ENCODE measurements at places on chromosomes 6 and 20.

- peak; percentile 46 for DNase-seq
These were observed 256.2 kb upstream of the MANEA start for GRCh38 chr6:95321126-95321525.

- DNase-seq = no peak
These were observed 863.4 kb downstream of the DHX35 start for GRCh38 chr20:39825524-39825923.

- DNase-seq = peak; percentile 64
These were observed 58.3 kb downstream of the COL12A1 start for GRCh38 chr6:75147512-75147911.

- no peak for DNase-seq
These were observed 101.1 kb downstream of the SLC24A3 start for GRCh38 chr20:19313342-19314069.

- no peak for DNase-seq
These were observed 169.8 kb downstream of the ERMARD start for GRCh38 chr6:169921217-169921616.

DNA sequence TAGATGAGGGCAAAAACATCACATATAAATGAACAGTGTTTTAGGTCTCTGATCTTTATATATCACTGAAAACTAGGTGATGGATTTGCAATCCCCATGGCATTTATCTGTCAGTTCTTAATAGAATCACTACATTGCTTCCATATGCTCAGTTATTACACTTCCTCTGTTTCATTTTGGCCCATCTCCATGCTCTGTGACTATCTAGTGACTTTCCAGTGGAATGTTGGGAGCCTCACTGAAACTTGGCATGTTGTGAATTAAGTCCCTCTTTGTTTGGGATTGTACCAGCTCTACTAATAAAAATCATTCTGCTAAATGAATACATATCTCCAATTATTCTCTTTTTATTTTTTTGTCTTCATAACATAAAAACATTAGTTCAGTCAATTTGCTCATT lies 226.1 kb upstream of the CEP162 start:
- peak; percentile 69 for DNase-seq

GRCh38 chr6:4676016-4676415 lies 100.2 kb upstream of the CDYL start:
- no peak for DNase-seq

GRCh38 chr20:56637576-56637975 lies 8.5 kb downstream of the TFAP2C start:
- DNase-seq = no peak

DNA sequence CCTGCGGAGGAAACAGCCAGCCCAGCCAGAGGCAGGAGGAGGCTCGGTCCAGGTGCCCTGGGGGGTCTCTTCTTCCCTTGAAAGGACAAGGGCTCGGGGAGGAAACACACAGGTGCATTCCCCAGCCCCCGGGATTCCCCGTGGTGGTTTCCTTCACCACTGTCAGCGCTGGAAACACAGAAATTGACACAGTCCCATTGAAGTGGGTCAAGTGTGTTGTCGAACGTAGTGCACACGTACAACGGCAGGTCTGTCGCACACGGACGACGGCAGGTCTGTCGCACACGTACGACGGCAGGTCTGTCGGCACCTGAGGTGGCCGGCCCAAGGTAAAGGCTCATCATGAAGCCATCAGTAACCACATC lies 80.9 kb downstream of the DLL1 start:
- no peak for DNase-seq

DNA sequence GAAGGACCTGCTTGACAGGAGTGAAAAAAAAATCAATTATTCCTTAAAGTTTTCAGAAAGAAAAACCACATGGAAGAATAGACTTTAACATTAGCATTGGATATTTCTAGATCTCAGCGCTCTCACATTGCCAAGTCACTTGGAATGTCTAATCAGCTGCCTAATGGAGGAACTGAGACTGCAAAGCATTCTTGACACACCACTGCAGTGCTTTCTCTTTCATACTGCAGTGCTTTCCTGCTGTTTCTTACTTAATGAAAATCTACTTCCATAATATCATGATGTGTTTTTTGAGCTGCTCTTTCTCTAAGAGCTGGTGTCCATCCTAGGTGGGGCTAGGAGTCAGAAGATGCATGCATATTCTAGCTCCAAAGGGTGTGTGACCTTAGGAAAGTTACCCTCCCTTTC lies 20.4 kb upstream of the MCM3 start:
- DNase-seq = peak; percentile 30

GRCh38 chr6:135703007-135703406 lies 148.5 kb upstream of the PDE7B start:
- DNase-seq = no peak

DNA sequence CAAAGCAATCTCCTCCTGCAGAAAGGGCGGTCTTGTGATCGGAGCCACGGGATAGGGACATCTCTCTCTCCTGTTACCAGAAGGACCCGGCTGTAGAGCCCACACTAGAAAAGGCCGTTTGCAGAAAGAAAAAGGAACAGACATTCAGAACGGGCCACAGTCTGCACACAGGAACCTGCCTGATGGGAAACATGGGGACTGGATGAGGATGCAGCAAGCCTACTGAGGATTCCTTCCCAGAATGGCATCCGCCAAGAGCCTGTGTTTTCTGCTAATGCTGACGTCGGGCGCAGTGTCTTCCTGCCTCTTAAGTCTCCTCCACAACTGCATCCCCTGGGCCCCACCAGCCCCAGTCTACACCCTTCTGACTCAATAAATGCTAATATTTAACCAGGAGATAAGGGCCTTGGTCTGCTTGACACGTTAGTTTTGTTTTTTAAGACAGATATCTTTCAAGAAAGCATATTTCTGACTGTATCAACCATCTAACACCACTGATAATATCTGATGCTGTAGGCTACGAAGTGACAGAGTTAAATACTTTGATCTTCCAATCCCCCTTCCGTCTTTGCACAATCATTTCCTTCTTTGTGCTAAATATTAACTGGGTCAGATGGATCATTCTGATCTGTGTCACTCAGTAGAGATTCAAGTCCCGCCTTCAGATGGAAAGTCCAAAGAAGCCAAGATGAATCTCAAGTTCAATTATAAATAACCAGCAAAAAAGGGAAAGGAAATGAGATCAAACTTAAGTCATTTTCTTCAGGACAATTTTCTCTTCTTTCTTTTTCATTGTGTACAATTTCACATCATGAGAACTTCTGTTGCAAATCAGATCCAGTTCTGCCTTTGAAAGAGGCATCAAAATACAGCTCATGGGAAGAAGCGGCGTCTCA lies 20.7 kb downstream of the FAM50B start:
- no peak for DNase-seq

DNA sequence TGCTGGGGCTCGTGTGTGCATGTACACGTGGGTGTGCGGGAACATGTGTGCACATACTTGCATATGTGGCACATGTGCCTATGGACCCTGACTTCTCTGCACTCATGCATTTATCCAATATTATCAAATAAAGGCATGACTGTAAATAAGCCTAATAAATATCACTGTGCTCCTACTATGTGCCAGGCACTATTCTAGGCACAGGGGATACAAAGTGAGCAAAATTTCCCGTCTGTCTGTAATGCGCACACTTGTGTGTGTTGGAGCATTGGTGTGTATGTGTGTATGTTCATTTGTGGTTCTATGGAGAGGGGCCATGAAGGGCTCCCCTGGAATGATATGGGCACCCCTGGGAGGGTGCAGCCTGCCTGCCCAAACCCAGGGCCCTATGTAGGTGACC lies 41.9 kb downstream of the ITPR3 start:
- DNase-seq = no peak

DNA sequence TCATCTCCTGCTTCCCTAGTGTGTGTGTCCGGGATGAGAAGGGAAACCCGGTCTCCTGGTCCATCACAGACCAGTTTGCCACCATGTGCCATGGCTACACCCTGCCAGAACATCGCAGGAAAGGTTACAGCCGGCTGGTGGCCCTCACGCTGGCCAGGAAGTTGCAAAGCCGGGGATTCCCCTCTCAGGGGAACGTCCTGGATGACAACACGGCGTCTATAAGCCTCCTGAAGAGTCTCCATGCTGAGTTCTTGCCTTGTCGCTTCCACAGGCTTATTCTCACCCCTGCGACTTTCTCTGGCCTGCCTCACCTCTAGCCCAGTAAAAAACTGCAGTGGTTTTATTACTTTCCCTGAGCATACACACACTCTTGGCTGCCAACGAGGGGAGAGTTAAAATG lies 23.9 kb upstream of the C6orf141 start:
- no peak for DNase-seq

DNA sequence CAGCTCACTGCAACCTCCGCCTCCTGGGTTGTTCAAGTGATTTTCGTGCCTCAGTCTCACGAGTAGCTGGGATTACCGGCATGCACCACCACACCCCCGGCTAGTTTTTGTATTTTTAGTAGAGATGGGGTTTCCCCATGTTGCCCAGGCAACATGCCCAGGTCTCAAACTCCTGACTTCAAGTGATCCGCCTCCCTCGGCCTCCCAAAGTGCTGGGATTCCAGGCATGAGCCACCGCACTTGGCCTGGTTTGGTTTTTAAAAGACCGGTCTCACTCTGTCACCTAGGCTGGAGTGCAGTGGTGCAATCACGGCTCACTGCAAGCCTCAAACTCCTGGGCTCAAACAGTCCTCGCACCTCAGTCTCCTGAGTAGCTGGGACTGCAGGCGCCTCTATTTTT lies 40.1 kb downstream of the VSTM2L start:
- DNase-seq = no peak

GRCh38 chr6:161150566-161150965 lies 123.3 kb downstream of the AGPAT4 start:
- DNase-seq = no peak

DNA sequence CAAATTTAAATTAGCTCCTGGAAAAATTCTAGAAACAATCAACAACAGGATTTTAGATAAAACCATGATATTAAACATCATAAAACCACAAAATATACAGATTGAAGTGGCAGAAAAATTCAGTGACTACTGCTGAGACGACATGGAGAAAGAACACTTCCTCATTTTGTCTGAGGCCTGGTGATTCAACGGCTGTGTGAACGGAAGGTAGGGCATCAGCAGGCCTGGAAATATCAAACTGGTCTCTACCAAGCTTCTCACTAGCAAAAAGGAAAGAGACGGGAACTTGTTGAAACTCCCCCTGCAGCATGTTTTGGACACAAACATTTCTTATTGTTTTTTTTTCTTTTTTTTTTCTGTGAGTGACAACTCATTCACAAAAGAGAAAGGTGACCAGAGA lies 58.0 kb upstream of the AHI1 start:
- no peak for DNase-seq

DNA sequence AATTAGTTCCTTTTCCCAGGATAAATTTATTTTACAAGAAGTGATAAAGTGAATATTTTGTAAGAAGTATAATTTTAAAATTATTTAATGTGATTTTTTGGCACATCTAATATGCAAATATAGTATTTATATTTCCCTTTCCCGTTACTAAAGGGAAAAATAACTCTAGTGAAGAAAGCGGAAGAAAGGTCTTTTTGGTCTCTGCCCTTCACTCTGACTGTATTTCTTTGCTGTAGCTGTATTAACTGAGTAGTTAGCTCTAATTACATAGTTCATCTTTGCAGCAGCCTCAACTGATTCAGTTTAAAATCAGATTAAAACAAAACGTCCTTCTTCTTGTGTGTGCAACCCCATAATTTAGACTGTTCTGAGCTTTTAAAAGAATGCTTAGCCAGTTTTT lies 57.4 kb upstream of the RNF144B start:
- no peak for DNase-seq

DNA sequence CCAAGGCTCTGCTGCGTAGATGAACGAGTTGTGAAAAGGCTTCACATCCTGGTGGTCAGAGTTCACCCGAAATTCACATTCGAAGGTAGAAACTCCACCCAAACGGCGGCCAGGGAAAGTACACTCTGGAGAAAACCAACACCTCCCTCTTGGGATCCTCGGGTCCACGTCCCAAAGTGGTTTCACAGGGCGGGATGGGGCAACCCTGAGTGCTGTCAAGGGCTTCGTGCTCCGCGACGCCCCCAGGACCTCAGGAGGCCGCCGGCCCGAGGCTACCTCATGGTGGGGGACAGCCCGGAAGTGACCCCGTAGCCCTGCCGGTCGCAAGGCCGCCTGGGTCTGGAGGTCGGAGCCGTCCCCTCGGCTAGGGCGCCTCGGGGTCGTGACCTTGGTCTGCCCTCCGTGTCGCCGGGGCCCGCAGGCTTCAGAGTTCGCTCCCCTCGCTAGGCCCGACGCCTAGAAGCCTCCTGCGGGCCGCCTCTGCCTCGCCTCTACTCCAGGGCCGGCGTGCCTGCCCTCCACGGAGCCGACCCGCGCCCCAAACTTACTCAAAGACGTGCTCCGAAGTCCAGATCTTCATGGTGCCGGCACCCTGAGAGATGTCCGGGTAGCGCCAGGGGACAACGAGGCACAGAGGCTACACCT lies at the start of gene PRELID3B:
Gene PRELID3B, minus strand, starts transcription at position 636 of the 645 bp plus-strand sequence. Its CDS starts 56 bp downstream, at position 580.
- peak; percentile 19 for DNase-seq

DNA sequence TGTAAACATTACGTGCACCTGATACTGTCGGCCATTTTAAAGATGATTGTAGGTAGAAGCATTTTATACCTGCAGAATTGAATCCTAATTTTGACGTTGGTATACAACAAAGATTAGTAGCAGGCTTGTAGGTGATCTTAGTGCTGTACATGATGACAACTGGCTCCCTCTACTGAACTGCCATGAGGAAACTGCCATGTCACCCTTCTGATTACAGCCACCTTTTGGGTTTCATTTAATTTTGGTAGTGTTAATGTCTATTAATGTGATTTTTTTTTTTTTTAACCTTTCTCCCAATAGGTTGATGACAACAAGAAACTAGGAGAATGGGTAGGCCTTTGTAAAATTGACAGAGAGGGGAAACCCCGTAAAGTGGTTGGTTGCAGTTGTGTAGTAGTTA lies 2.3 kb downstream of the RPS12 start:
- DNase-seq = no peak

- no peak for DNase-seq
These were observed 19.8 kb downstream of the SH3BGRL2 start for GRCh38 chr6:79650950-79651349.

DNA sequence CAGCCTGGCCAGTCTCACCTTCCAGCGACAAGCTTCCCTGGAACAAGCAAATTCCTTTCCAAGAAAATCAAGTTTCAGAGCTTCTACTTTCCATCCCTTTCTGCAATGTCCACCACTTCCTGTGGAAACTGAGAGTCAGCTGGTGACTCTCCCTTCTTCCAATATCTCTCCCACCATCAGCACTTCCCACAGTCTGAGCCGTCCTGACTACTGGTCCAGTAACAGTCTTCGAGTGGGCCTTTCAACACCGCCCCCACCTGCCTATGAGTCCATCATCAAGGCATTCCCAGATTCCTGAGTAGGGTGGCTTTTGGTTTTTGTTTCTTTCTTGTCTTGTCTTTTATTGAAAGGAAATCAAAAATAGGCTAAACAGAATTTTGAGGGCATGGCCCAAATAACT lies 24.3 kb downstream of the MYCT1 start:
- no peak for DNase-seq

GRCh38 chr20:58715391-58715800 lies 22.8 kb downstream of the NPEPL1 start:
- DNase-seq = no peak

GRCh38 chr20:11468880-11469279 lies 448.8 kb upstream of the BTBD3 start:
- DNase-seq = no peak

GRCh38 chr6:13261464-13261994 lies 66.8 kb downstream of the TBC1D7 start:
- no peak for DNase-seq

Data from fibroblast of skin of scalp (primary cell).